ENCODE measurements at places on chromosomes 5 and 9.

GRCh38 chr5:111385970-111386831, 126.1 kb downstream of the STARD4 start:
- DNase-seq: peak; percentile 89

- DNase-seq: peak; percentile 90
Observed at GRCh38 chr9:76456202-76456926, 2.6 kb upstream of the GCNT1 start.

DNA sequence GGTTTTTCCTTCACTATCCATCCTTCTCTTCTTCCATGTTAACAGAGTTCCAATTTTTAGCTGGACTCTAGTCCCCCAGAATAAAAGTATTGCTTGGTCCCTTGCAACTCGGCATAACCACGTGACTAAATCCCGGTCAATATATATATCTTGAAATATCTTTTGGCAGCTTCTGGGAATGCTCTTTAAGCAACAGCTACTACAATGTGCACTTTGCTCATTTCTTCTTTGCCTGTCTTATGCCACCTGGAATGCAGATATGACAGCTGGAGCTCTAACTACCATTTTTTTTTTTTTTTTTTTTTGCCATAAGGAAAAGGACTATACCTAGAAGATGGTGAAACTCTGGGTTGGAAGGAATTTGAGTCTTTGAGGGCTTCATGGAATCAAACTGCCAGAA, 82.6 kb downstream of the GCNT4 start:
- DNase-seq: no peak

GRCh38 chr5:601771-602465, 10.2 kb upstream of the CEP72 start:
- DNase-seq: no peak

DNA sequence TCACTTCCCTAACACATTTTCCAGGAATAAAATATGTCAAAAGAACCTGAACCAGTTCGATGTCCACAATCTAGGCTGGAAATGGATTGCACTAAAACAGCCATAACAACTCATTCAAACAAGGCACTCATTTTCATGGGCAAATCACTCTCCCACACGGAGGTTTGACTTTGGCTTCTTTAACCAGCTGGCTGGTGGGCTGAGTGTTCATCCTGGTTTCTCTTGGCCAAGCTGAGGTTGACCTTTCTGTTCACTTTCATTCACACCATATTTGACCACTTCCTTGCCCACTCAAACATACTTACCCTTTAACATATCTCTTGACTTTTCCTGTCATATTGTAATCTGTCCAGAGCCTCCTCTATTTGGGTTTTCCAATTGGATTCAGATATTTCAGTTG, 5.4 kb downstream of the IL7R start:
- no peak for DNase-seq

DNA sequence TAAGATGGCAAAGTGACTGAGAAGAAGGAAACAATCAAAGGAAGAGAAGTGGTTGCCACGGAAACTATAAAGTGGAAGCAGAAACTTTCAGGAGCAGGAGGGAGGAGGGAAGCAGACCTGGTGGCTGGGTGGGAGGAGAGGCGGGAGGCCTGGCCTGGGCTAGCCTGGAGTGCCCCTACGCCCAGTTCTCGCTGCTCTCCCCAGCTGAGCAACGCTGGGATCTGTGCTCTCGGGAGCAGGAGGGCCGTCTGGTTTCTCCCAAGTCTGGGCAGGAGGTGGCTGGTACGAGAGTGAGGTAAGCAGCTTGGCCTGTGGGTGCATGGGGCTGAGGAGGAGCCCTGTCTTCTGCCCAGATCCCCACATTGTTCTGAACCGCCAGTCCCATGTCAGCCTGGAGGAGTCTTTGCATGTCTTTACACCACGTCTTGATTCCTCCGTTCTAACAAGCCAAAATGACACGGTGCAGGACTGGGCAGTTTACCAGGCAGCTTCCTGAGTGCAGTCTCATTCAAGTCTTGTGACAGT, 15.0 kb upstream of the DAB2IP start:
- no peak for DNase-seq

DNA sequence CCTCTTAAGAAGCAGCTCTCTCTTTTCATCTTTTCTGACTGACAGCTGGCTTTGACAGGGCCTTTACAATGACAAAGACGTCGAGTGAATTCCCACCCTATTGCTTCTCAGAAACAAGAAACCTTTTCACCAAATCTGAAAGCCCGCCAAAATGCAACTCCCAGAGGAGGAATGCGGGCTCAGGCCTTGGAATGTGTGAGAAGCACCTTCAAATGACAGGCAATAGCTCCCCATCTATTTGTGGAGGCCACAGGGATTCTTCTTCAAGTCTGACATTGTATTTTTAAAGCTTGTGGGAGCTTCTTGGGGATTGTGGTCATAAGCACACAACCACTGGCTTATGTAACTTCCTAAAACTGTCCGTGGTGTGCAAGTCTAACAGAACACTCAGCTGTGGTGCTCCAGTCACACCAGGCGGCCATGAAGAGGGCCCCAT, 72.7 kb downstream of the DPYSL3 start:
- no peak for DNase-seq

DNA sequence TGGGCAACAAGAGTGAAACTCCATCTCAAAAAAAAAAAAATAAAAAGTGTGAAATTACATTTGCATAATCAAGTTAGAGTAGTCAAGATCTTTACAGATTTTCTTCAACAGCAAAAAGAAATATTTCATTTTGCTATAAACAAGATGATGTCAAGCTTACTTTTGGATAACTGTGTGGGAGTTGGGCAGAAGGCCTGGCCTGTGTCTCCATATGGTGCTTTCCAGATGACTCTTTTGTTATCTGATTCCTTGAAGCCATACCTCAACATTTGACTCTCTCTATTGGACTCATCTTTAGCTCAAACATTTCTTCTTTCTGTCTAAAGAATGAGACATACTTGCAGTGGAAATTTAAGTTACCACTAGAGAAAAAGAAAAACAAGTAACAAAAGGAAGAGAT, 246.8 kb downstream of the MSX2 start:
- DNase-seq: no peak

GRCh38 chr5:74199436-74200210, 440.9 kb downstream of the ENC1 start:
- DNase-seq: no peak

GRCh38 chr5:13992795-13993194, 48.3 kb upstream of the DNAH5 start:
- DNase-seq: no peak

DNA sequence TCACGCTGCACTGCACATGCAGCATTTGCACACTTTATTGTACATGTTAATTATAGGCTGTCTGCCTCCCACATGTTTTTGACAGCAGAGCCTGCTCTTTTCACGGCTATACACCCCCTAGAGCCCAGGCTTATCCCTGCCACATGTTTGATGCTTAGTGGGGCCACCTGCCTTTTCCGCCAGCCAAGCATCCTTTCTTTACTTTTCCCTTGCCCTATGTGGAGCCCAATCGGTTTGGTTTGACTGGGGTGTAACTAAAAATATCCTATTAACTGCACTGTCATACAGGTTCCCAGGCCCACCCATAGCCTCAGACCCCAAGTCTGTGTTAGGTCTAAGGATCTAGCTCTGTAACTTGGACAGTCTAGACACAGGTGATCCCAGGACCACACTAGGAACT, 18.9 kb upstream of the S1PR3 start:
- DNase-seq: no peak

DNA sequence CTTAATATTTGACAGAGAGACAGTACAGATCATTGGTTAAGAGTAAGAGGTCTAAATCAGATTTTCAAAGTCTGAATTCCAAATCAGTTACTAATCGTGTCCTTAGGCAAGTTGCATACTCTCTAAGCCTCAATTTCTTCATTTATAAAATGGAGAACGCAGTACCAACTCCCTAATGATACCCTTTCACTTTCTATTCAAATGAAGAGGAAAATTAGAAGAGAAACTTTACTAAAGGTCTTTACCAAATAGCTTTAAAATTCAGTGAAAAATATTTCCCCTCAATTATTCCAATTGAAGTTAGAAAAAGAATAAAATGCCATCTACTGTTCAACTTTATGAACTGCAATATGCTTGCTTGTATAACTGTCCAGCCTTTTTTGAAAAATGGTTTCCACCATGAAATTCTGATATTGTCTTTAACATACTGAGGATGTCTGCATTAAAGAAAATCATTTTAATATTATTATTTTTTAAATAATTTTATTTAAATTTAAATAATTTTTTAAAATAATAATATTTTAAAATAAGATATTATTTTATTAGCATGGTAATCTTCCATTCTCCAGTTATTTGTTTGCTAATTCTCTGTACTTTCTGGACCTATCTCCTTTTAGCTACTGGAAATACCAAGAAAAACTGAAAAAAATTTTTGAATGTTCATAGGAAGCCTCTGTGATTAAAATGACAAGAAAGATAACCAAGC, 36.0 kb downstream of the POC5 start:
- DNase-seq: peak; percentile 32

GRCh38 chr9:79189511-79189924, 382.2 kb upstream of the TLE4 start:
- DNase-seq: no peak

GRCh38 chr9:79154806-79155205, 417.0 kb upstream of the TLE4 start:
- no peak for DNase-seq

GRCh38 chr9:134178768-134179551, 14.6 kb upstream of the RNU6ATAC start:
- no peak for DNase-seq

DNA sequence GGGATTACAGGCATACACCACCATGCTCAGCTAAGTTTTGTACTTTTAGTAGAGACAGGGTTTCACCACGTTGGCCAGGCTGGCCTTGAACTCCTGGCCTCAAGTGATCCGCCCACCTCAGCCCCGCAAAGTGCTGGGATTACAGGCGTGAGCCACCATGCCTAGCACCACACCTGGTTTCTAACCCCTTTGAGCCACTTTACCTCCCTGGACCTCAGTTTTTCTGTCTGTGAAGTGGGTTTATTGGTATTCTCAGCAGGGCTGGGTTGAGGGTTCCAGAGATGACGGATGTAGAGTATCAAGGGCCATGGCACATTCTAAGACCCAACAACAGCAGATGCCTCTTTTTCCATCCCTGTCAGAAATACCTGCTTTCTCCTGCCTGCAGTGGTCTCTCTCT, 38.6 kb downstream of the AMBP start:
- no peak for DNase-seq

- no peak for DNase-seq
Observed at GRCh38 chr5:138668451-138669380, 84.5 kb upstream of the CTNNA1 start.

DNA sequence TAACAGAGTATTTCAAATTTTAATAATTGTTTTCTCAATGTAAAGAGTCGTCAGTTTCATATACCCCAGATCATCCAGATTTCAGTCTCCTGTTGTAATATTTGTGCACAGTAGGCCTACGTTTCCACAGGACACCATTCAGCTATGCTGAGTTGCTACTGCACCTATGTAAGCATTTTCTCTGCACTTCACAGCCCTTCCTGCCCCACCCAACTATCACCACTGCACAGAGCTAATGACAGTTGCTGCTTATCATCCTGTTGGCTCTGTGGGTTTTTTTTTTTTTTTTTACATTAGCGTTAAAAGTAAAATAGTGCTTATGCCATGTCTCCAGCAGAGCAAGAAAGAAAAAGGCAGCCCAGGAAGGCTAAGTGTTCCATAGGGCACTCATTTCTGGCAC, 5.9 kb upstream of the PRKACG start:
- DNase-seq: no peak
